ENCODE measurements at places on chromosomes 16 and 17. TPM values are rescaled to one million over a fixed set of nuclear protein-coding genes. Genes with fewer than 3 reads are reported as not detected.

The RHBDL3 gene
- under 0.01 TPM for total RNA-seq

The MKS1 gene
- 10.7 TPM for total RNA-seq

The TVP23C gene
- total RNA-seq = 15.4 TPM

The SDK2 gene
- 0.37 TPM for total RNA-seq

The NKD1 gene
- under 0.01 TPM for total RNA-seq

The SOCS1 gene
- total RNA-seq = 1.1 TPM

The LITAFD gene
- not detected for total RNA-seq

The TMEM220 gene
- 1.1 TPM for total RNA-seq

The FBXW10 gene
- 0.20 TPM for total RNA-seq

The PLD6 gene
- total RNA-seq = 4.7 TPM

The KRT36 gene
- not detected for total RNA-seq

The ACSM3 gene
- 0.37 TPM for total RNA-seq

The PABPN1L gene
- total RNA-seq = not detected

The OR1A1 gene
- total RNA-seq = not detected

The CCDC154 gene
- total RNA-seq = under 0.01 TPM

The IRX5 gene
- total RNA-seq = 5.3 TPM

The AANAT gene
- not detected for total RNA-seq

The MYH3 gene
- 0.37 TPM for total RNA-seq

The TXNDC11 gene
- total RNA-seq = 33.6 TPM

The MT1A gene
- total RNA-seq = 17.6 TPM

The MT1H gene
- total RNA-seq = not detected

The ARHGAP27 gene
- total RNA-seq = 1.8 TPM

The PLA2G10 gene
- not detected for total RNA-seq

The TBC1D26 gene
- not detected for total RNA-seq

The GPRC5B gene
- total RNA-seq = 0.20 TPM

The C17orf67 gene
- 0.73 TPM for total RNA-seq

The CCL2 gene
- total RNA-seq = 6.1 TPM

The C16orf46 gene
- total RNA-seq = 1.1 TPM

The SLC5A2 gene
- total RNA-seq = not detected

The GPR139 gene
- total RNA-seq = not detected

The TBKBP1 gene
- total RNA-seq = 9.6 TPM

The MT1E gene
- 226 TPM for total RNA-seq

The PPP1R1B gene
- total RNA-seq = not detected

The SPATA22 gene
- 1.1 TPM for total RNA-seq

The SRCIN1 gene
- not detected for total RNA-seq

The SLC38A8 gene
- total RNA-seq = not detected

The GH1 gene
- not detected for total RNA-seq

The RBFOX1 gene
- total RNA-seq = not detected

The ABCA3 gene
- 0.39 TPM for total RNA-seq

The BAIAP2 gene
- total RNA-seq = 32.3 TPM

The PCTP gene
- 9.4 TPM for total RNA-seq

The RDM1 gene
- 0.37 TPM for total RNA-seq

The NME4 gene
- total RNA-seq = 110 TPM

The ALOX15B gene
- total RNA-seq = 0.20 TPM

The PRR35 gene
- not detected for total RNA-seq

The CDRT15 gene
- not detected for total RNA-seq

The ASIC2 gene
- total RNA-seq = not detected

The PIRT gene
- total RNA-seq = not detected

The MYOCD gene
- not detected for total RNA-seq

The CTRB1 gene
- total RNA-seq = not detected

The WFDC1 gene
- total RNA-seq = under 0.01 TPM

The SLC2A4 gene
- total RNA-seq = not detected

The RNF112 gene
- total RNA-seq = 1.5 TPM

The MPP2 gene
- total RNA-seq = 1.1 TPM

All from subcutaneous preadipocyte (primary cell).